ENCODE measurements at places on chromosomes 5 and 9.

DNA sequence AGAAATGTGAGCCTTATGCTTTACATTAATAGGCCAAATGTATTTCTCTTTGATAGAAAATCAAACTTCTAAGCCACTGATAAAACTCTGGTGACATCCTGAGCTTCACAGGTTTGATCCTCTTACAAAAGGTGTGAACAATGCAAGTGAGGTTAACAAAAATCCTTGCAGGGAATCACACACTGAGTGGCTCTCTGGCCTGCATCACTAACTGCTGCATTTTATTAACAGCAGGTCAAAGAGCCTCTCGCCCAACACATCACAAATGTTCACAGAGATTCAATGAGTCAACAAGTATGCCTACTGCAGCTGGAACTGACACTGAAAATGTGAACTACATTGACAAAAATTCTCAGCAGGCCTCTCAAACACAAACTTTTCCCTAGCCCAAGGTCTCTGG, 122.3 kb downstream of the SEMA5A start:
- DNase-seq: no peak

DNA sequence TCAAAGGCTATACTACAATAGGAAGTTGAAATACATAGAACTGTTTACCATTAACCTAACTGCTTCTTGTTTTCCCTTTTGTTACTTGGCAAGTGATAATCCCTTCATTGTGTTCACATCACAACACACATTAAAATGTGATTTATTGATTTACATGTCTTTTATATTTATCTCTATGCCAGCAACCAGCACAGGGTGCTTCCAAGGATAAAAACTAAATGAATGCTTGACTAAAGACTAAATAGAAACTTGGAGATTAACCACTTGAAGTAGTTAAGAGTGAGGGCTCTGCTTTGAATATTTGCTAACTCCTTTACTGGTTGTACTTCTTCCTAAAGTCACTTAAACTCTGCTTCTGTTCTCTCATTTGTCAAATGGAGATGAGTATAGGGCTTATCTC, 1730.6 kb downstream of the EFNA5 start:
- DNase-seq: no peak

GRCh38 chr5:36158144-36158543, 6.2 kb downstream of the SKP2 start:
- DNase-seq: no peak

GRCh38 chr5:120229036-120229435, 235.1 kb upstream of the PRR16 start:
- no peak for DNase-seq

DNA sequence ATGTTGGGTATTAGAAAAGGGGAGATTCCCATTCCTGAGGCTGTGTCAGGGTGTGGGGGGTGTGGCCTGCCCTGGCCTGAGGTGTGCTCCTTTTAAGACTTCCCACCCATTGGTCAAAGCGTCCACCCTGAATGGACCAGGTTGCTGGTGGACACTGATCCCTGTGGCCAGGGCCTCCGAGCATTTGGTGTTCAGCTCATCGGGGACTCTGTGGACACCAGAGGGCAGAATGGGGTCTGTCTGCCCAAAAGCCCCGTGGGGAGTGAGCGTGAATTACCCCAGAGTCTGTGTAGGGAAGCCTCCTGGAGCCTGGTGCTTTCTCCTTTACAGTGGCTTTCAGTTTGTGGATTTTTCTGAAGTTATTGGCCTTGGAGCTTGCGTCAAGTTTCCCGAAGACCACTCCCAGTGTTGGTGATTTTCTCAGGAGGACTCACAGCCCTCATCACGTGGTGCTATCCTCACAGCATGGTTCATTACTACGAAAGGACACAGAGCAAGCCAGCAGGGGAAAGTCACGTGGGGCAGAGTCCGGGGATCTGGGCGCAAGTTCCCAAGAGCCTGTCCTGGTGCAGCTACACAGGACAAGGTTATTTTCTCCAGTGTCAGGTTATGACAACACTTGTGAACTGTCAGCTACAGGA, 55.5 kb downstream of the TENT4A start:
- DNase-seq: no peak

DNA sequence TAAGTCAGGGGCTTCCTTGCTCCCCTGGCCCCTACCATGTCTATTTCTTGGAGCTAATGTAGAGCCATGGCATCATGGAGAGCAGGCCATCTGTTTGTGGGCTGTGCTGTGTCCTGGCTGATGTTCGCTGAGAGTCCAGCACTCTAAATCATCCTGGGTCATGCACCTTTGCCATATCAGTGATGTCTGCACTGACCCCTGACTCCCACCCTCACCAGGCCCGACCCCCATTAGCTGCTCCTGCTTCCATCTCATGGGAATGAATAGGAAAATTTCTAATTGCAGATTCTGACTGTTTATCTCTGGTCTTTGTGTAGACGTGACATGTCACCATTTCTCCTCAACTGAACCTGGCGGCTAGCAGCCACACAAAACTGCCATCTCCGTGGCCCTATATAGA, 236.9 kb downstream of the NSG2 start:
- DNase-seq: no peak

GRCh38 chr5:98517560-98518366, 255.7 kb upstream of the RGMB start:
- DNase-seq: no peak

- peak; percentile 9 for DNase-seq
Measured at GRCh38 chr5:134874831-134875655, 872 bp downstream of the TXNDC15 start.

DNA sequence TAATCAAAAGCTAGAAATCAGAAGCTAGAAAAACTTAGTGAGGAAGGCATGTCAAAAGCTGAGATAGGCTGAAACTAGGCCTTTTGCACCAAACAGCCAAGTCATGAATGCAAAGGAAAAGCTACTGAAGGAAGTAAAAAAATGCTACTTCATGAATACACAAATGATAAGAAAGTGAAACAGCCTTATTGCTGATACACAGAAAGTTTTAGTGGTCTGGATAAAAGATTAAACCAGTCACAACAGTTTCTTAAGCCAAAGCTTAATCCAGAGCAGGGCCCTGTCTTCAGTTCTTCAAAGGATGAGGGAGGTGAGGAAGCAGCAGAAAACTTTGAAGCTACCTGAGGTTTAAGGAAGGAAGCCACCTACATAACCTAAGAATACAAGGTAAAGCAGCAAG, 102.5 kb upstream of the SH3GL2 start:
- DNase-seq: no peak

- no peak for DNase-seq
Measured at GRCh38 chr5:45402804-45403455, 293.2 kb downstream of the HCN1 start.

GRCh38 chr5:149333711-149334443, 11.4 kb upstream of the GRPEL2 start:
- DNase-seq: no peak

Data from stimulated activated CD8-positive, alpha-beta memory T cell treated with anti-CD3 and anti-CD28 coated beads, Interleukin-7, amount 100 ng/mL, for 1 hour (primary cell).